Stimulated activated CD4-positive, alpha-beta T cell treated with anti-CD3 and anti-CD28 coated beads, TNF-alpha, amount 100 ng/mL, for 1 hour (primary cell): ENCODE measurements at places on chromosomes 4 and X.

GRCh38 chrX:20071511-20072079 lies 45.1 kb downstream of the MAP7D2 start:
- DNase-seq = no peak

- no peak for DNase-seq
Observed at GRCh38 chr4:150863456-150863855, 151.6 kb downstream of the LRBA start.

DNA sequence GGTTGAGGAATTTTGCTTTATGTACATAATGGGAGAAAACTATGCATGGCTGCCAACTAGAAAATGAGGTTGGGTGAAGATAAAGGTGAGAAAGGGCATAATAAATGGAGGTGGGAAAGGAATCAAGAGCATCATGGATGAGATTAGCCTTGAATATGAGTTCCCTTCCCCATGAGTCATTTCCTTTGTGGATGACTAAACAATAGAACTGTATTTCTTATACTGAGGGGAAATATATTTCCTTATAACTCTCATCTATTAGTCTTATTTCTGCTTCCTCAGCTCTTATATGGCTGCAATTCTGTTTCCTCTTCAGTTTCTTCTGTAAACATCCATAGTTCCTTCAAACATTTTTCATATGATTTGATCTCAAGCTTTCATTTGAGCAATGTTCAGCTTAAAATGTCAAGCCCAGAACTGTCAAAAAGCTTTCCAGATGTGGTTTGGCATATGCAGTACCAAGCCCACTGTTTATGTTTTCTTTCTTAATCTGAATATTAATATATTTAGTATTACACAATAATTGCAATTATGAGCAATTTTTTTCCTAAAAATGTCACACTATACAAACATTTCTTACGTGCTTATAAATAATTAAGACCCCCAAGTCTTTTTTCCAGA lies 100.7 kb upstream of the GRPR start:
- no peak for DNase-seq

DNA sequence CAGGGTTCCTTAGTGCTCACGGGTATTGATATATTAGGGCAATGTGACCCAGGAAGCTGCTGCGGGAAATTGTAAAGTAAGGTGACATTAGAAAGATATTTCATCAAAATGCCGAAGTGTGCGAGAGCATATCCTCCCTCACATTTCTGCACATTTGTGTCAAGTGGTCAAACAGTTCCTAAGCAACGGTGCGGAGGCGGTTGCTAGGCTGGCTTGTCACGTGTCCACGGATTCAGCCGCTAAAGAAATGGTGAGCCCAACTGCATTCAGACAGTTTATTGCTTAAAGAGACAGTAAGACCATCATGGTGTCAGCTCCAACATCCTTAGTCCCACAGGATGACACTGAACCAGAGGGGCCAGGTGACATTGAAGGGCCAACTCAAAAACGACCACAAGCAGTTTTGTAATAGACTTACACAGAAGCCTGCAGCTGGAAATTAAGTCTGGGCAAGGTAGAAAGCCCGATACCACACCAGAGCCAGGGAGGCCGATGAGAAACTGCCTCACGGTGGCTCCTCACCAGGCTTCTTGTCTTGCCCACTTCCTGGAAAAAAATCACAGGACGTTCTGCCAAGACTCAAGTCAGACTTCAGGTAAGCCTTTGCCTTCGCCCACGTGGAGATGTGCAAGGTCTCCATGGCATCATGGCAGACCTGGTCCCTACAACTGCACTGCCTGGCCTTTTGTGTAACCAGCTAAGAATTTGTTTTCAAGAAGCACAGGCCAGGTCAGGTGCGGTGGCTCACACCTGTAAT lies 50.4 kb downstream of the USP11 start:
- DNase-seq = no peak

DNA sequence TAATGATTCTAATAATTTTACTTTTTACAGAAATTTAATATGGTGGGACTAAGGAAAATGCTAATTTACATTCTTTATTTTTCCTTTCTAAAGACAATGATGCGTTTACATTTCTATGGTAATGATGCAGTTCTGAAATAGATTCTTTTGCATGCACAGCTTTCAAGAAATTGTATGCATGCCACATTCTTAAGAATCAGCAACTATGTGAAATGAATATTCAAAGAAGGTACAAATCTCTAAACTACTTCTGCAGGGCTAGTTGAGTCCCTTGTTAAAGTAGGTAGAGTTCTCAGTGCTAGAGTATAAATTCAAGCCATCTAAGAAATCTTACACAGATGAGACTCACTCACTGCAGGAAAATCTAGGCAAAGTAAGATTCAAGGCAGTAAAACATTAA lies 24.5 kb upstream of the GRID2 start:
- DNase-seq = no peak

DNA sequence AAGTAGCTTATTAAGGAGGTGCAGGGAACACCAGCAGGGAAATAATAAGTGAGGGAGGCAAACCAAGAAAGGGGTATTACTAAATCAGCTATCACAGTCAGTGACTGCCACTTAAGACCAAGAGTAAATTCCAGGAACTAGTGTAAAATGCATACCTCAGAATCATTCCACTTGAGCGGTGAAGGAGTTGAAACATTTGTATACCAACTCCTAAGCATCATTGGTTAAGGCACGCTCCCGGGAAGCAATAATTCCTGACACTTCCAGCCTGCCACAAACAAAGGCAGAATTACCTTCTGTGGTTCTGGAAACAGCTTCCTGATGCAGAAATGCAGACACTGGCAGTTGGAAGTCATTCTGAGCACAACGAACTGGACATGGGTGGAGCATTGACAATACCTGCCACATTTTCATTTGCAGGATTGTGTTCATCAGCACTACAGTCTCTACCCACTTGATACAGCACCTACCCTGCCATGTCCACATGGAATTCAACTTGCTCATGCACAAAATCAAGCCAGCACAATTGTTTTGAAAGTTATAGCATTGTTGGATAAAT lies 82.1 kb downstream of the PPP1R2C start:
- no peak for DNase-seq

- DNase-seq = no peak
Observed at GRCh38 chr4:74543231-74543781, 98.4 kb downstream of the AREG start.

DNA sequence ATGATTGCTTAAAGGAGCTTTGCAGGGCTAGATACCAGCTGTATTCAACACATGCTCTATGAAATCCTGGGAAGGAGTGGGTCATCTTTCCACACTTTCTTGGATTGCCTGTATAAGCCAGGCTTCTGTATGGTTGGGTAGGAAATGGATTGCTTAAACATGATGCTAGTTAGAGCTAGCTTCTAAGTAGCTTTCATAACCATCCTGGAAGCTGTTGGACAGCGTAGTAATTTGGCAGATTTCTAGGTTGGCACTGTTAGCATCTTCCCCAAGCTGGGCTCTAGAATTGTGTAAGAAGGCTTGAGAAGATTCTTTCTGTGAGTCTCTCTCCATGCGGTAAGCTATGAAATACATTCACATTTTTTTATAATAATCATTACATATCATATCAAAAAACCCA lies 127.3 kb downstream of the LINC00632 start:
- DNase-seq = no peak

- DNase-seq = no peak
Observed at GRCh38 chrX:72294497-72294896, 11.2 kb downstream of the CITED1 start.

DNA sequence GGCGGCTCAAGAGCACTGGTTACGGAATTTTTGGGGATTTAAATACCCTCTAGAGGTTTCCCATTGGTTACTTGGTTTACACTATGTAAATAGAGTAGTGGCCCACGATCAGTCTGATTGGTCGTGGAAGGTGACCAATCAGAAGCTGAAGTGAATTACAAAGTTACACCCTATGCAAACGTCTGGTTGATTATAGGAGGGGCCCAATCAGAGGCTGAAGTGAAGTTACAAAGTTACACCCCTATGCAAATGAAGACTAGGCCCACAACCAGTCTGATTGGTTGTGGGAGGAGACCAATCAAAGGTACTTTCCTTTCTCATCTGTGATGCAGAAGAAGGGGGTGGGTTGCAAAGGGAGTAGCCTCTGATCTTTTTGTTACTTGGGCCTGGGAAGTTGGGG lies 45.1 kb upstream of the HSD17B10 start:
- no peak for DNase-seq

- DNase-seq = no peak
Observed at GRCh38 chr4:113285501-113285900, 236.0 kb downstream of the ANK2 start.

GRCh38 chr4:127545271-127545670 lies 87.5 kb upstream of the INTU start:
- DNase-seq = no peak

DNA sequence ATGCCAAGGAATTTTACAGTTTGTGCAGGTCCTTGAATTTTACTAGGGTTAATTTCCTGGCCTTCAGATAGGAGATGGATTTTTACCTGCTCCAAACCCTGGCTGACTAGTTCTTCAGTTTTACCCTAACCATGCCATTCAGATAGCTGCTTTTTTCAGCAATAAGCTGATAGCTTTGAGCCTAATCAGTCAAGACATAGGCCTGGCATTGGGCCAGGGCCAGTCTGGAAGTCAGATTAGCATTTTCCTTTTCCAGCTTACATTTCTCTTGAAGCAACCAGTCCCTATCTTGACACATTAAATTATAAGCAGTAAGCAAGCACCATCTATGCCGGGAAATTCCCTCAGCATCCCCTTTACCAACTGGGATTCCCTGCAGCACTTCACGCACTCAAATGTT lies 177.1 kb downstream of the ADGRA3 start:
- no peak for DNase-seq

DNA sequence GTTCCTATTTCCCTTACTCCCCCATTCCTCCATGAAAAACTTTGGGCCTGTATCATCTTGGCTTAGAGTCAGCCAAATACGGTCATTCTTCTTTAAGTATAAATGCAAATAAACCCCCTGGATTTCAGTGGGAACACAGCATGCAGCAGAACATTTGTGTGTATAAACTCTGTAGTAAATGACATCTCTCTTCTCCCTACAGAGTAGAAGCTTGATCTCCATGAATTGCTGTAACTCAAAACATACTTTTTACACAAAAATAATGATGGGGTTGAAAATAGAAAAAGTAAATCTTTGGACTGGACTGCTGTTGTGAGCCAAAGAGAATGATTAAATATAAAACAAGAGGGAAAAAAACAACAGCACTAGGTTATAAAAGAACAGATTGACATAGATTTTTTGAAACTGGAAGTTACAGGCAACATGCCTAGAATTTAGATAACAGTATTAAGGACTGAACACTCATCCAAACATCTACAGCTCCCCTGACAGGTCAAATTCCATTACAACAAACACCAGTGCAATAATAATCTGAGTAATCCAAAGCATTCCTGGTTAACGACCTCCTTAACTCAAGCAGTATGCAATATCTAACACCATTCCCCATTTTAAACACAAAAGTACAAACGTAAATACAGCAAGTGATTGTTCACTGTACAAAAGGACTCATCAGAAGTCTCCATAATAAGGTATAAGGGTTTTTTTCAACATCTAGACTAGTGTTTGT lies 30.7 kb downstream of the TSPAN5 start:
- no peak for DNase-seq

DNA sequence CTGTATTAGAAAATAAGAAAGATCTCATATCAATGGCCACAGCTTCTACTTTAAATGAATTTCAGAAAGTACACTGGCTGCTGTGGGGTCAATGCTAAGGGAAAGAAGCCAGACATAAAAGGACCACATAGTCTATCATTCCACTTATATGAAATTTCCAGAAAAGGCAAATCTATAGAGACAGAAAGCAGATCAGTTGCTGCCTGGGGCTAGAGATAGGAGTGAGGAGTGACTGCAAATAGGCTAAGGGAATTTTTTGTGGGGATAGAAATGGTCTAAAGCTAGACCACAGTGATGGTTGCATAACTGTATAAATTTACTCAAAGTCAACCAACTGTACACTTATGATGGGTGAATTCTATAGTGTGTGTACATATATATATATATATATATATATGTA lies 8.3 kb downstream of the GAB3 start:
- DNase-seq = no peak

DNA sequence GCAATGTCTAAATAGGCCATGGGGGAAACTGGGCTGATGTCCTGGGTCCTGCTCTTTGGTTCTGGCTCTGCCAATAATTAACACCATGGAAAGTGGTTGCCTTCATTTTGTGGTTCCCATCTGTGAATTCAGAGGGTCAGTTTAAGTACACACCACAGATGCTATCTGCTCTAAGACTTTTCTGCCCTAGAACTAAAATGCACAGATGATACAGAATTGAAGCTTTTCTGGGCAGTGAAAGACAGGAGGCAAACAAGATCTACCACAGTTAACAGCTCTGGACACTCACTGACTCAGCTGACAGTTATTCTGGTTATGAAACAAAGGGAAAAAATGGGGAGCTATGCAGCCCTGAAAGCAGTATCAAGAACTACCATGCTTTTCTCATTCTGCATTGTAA lies 37.3 kb downstream of the APBB2 start:
- DNase-seq = no peak

DNA sequence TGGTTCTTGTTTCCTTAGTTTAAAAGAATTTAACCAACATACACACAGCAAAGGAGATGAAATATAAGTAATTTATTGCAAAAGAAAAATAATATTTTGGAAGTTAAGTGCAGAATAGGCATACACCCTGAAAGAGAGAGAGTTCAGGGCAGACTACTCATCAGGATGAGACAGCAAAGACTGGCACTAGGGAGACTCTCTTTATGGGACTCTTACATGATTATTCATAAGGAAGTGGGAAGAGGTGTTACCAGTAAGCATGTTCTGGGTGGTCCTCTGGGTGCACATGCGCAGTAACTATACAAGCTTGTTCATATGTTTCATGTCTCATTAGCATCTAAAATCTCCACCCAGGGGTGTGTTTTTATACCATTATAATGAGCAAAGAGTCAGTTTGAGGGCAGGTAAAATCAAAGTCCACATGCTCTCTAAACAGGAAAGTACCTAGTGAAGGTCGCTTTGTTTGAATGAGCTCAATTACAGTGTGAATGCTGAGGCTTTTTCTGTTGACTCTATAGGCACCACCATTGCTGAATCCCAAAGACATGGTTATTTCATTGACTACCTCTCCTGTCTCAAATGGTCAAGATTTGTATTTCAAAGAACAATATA lies 38.2 kb upstream of the PRDM5 start:
- no peak for DNase-seq

- DNase-seq = no peak
Observed at GRCh38 chrX:116417968-116418367, 18.4 kb upstream of the SLC6A14 start.

DNA sequence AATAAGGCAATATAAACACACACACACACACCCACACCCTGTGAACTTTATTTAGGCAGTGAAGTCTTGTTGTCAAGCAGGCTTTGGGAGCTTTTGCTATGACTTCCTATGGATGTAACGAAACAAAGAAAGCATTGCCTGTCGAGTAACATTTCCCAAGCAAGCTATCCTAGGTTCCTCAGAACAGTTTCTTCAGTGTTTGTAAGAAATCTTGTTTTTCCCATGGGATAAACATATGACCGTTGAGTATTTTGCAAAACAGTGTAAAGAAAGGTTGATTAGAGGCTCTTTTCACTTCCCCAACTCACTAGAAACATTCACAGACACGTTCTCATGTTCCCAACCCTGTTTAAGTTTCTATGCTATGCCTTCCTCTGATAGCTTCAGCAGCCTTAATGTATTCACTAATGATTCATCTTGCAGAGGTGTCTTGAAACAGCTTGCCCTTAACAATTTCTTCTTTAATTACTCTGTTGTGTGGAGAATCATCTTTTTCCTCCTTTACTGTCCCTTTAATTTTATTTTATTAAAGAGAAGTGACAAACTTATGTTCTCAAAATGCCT lies 1947.1 kb upstream of the TENM3 start:
- no peak for DNase-seq
